Stimulated activated CD4-positive, alpha-beta T cell treated with anti-CD3 and anti-CD28 coated beads, TNF-alpha, amount 100 ng/mL, for 4 hours (primary cell): ENCODE measurements at places on chromosomes 3 and 15.
A peak's percentile ranks its signal among the peaks of the same experiment; 100 is the strongest.

GRCh38 chr15:96273317-96274086 is 57.0 kb upstream of the NR2F2 start:
- DNase-seq: no peak

DNA sequence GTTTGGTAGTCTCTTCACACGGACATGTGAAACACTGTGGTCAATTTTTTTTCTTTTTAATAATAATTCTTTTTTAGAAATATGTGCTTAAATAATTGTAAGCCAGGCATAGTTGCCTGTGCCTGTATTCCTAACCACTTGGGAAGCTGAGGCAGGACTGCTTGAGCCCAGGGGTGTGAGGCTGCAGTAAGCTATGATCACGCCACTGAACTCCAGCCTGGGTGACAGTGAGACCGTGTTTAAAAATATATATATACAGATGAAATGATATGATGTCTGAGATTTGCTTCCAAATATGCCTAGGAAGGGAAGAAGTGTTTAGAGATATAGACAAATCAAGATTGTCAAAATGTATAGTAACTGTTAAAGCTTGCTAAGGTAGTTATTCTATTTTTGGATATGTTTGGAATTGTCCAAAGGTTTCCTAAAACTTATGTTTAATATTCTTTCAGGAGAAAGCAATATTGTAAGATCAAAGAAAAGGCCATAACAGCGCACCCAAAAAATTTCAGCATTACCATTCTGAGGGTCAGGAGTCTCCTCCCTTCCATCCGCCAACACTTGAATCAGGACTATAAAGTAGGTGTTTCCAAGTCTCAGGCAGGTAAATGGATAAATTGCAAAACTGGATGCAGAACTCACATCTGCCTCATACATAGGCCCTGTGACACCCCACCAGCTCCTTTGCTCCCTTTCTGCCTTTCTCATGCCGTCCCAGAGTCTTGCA is 532 bp upstream of the SELENOT start:
- no peak for DNase-seq

- DNase-seq: no peak
Measured at GRCh38 chr3:184993394-184993793, 159.5 kb downstream of the C3orf70 start.

- peak; percentile 18 for DNase-seq
Measured at GRCh38 chr3:128316481-128316891, 150.2 kb downstream of the DNAJB8 start.

DNA sequence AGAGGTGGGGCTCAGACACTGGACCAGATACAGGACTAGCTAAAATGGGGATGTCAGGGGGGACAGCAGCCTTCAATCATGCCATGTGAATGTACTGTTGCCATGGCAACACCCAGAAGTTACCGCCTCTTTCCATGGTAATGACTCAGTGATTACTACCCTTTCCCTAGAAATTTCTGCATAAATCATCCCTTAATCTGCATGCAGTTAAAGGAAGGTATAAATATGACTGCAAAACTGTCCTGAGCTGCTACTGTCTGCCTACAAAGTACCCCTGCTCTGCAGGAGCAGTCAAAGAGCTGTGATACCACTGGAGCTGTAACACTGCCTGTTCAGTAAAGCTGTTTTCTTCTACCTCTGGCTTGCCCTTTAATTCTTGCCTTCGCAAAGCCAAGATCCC is 168.2 kb downstream of the PEAK1 start:
- DNase-seq: no peak

- no peak for DNase-seq
Measured at GRCh38 chr3:52892625-52893311, 4.6 kb downstream of the STIMATE start.

- DNase-seq: peak; percentile 48
Measured at GRCh38 chr3:184361532-184361931, at the start of the genes CLCN2 and POLR2H. Gene CLCN2, minus strand, starts transcription at chr3:184361605. Its CDS starts 126 bp downstream, at chr3:184361479. Gene POLR2H, plus strand, starts transcription at chr3:184361710. Its CDS starts 1,783 bp downstream, at chr3:184363493.

GRCh38 chr3:153980252-153980590 is 141.0 kb upstream of the ARHGEF26 start:
- DNase-seq: no peak

GRCh38 chr3:197446700-197447056 is 109.1 kb downstream of the BDH1 start:
- no peak for DNase-seq

GRCh38 chr3:195253923-195254432 is 17.0 kb downstream of the XXYLT1 start:
- no peak for DNase-seq

- no peak for DNase-seq
Measured at GRCh38 chr3:24047513-24047912, 102.4 kb downstream of the NR1D2 start.

DNA sequence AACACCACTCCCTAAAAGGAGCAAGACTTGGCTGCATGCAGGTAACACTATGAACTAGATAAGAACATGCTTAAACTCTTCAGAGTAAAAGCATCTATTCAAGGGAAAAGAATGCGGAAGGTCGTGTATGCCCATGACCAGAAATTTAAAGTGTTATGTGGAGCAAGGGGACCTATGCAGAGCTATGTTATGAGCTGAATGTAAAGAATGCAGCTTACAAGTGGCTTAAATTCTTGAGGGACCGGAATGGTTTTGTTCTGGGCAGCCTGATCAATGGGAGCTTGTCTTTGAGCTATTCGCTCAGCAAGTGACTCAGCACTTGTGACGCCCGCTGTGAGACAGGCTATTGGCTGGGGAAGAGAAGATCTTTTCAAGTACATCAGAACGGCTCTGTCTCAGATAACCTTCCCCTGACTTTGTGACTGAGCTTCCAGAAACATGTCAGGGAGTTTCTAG is 367.5 kb upstream of the THBS1 start:
- DNase-seq: no peak

- DNase-seq: no peak
Measured at GRCh38 chr3:52218937-52219650, 6.4 kb downstream of the TLR9 start.

DNA sequence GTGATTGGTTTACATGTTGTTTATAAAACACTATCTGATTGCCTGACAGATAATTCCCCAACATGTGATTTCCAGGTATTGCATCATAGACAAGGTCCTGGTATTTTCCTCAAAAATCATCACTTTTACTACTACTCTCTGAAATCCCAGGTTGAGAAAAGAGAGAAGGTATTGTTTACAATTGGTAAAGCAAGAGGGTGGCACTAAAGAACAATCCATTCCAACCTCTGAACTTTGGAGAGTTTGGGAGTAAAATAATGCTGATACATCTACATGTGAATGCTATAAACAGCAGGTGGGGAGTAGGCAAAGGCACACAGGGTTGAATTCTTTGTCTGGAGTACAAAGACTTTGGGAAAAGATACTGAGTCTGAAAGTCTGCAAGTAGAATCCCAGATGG is 134.2 kb downstream of the WDR72 start:
- no peak for DNase-seq
